Stimulated activated naive CD4-positive, alpha-beta T cell (primary cell): ENCODE measurements at places on chromosomes 4 and X.

DNA sequence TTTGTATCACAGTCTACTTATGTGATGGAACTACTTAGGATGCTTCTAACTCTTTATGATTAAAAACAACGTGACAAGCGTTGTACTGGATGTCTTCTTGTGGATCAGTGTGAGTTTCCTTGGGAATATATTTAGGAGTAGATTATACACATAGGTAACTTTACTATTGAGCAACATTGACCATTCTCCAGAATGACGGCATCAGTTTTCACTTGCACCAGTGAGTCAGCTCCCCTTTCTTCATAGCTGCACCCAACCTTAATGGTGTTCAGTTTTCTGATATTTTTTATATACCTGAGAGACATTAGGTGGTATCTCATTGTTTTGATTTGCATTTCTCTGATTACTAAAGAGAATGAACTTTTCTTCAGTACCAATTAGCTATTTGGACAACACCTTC is 343.9 kb downstream of the ADGRL3 start:
- no peak for DNase-seq

DNA sequence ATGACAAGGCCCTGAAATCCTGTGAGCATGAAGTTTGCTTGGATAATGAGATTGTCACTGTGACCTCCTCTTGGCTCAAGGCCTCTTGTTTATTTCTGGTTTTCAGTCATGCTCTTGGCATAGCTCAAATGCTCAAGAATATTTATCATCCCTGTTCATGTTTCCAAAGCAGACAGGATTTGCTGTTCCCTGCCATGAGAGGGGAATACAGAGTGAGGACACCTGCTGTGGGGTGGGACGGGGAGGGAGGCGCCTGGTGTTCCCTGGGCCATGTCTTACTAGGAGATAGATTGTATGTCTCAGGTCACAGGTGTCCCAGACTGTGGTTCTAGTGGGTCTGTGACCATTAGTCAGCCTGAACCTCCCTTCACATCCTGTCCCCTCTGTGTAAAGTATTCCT is 34.9 kb upstream of the SH3RF1 start:
- DNase-seq, result no peak

- DNase-seq, result no peak
Observed at GRCh38 chr4:118224243-118224829, 128.5 kb downstream of the PRSS12 start.

GRCh38 chr4:32748498-32748897 is 2028.3 kb downstream of the PCDH7 start:
- no peak for DNase-seq

DNA sequence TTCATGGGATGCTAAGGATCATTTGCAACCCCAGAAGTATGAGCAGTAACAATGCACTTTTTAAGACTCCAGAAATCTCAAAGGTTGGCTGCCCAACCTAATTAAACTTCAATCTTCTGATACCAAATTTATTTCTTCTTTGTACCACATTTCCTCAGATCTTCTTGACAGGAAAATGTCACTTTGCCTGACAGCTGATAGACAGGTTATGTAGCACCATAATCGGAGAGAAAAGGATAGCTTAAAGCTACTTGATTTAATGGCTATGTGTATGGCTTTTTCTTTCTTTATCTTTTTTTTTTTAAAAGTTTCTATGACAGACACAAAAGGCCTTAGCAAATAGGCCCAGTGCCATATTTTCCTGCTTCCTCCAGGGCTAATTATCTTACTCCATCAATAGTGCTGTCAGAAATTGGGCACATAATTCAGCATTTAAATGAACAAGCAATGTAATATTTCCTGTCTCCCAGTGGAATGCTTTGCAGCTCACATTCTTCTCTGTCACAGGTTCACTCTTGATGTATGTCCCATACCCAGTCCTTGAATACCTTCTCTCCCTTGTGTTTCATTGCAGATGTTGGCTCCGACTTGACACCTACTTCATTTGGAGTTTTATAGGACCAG is 795.7 kb downstream of the ADGRL3 start:
- DNase-seq, result no peak

GRCh38 chrX:43975796-43976195 is 2.6 kb upstream of the NDP start:
- DNase-seq, result no peak

- DNase-seq, result no peak
Observed at GRCh38 chr4:168629566-168629965, 132.7 kb downstream of the PALLD start.

DNA sequence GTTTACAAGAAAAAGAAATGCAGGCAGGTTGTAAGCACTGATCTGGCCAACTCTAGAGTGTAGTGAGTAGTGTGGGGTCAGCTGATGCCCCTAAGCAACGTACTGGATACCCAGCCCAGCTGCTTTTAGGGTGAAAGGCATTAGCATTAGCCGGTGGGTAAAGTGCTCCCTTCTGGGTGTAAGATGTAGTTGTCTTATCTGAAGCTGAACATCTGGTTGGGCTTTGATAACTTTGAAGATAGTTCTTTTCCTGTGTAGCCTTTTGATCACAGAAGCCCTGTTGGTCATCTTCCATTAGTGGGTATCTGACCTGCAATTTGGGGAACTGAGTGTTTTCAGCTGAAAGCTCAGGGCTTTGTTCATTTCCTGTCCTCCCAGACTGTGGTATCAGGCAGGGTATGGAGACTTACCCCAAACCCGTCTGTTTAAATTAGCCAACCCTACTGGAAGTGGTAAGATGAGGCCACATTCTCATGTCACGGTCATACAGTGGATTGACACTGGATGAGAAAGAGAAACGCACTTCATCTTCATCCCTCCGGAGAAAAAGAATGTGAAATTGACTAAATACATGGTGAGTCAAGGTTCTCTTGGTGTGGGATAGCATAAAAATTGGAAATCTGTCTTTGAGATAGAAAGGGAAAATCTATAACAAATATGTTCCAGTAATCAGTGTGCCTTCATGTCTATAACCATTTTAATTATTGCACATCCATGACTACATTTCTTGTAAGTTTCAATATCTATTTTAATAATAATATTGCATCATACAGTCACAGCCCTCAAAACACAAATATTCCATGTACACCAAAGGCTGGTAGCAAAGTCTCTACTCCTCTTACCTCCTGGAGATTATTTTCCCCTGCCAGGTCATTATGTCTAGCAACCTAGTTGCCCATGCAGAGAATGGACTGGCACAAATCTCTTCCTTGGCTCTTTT is 8.7 kb downstream of the RHOH start:
- DNase-seq, result no peak

GRCh38 chr4:163681208-163681821 is 186.8 kb downstream of the TMA16 start:
- DNase-seq, result no peak

DNA sequence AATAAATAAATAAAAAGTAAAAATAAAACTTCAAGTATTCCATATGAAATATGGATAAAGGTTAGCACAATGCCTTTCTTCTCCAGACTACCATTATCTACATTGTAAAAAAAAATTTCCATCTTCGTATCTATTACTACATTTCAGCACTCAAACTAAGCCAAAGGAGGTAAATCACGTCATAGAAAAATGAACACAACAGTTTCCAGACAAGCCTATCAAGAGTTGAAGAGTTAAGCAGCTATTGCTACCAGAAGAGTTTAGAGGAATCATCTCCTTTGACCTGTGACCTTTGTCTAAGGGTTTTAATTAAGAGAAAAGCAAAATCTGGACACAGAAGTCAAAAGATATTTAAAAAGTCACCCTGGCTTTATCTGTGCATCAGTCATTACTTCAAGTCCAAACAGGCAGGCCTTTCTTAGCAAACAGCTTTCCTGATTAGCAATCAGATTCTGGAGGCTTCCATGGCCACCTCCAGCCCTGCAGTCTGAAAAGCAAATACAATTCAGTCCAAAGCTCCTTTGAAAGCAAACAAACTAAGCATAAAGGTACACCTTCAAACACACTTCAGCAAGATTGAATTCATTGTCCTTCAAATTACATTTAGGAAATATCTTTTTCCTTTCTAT is 82.2 kb downstream of the APBB2 start:
- DNase-seq, result no peak

- no peak for DNase-seq
Observed at GRCh38 chrX:52988985-52989917, 30.9 kb upstream of the FAM156A start.

GRCh38 chr4:98406819-98407218 is 145.6 kb downstream of the RAP1GDS1 start:
- DNase-seq, result no peak

DNA sequence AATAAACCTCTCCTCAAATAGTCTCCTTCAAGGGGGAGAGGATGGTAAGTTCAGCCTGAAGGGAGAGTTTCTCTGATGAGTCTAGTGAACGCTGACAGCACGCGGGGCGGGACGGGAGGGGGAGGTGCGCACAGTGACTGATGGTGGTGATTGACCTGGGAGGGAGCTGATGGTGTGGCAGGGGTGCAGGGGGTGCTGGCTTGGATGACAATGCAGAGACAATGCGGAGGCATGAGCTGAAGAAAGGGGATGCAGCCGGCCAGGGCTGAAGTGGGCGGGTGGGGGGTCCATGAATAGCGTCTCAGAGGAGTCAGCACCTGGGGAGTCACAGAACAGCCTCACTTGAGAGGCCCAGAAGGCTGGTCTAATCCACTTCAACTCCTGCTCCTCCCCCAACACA is 142.5 kb upstream of the PJA1 start:
- DNase-seq, result no peak

- no peak for DNase-seq
Observed at GRCh38 chr4:46385946-46386345, 4.0 kb downstream of the GABRA2 start.

- no peak for DNase-seq
Observed at GRCh38 chrX:150607201-150607600, 38.8 kb downstream of the MTM1 start.

GRCh38 chr4:87819281-87819919 is 13.4 kb upstream of the MEPE start:
- DNase-seq, result no peak

DNA sequence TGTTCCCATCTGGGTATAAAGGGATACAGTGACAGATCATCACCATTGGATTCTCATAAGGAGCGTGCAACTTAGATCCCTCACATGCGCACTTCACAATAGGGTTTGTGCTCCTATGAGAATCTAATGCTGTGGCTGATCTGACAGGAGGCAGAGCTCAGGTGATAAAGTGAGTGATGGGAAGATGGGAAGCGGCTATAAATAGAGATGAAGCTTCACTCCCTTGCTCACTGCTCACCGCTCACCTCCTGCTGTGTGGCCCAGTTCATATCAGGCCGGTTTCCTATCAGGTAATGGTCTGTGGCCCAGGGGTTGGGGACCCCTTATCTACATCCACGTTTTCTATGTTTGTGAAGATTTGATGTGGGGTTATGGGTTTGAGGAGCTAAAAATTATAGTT is 43.7 kb downstream of the FAT4 start:
- no peak for DNase-seq

- DNase-seq, result no peak
Observed at GRCh38 chr4:53055274-53055673, 193.2 kb downstream of the RASL11B start.

DNA sequence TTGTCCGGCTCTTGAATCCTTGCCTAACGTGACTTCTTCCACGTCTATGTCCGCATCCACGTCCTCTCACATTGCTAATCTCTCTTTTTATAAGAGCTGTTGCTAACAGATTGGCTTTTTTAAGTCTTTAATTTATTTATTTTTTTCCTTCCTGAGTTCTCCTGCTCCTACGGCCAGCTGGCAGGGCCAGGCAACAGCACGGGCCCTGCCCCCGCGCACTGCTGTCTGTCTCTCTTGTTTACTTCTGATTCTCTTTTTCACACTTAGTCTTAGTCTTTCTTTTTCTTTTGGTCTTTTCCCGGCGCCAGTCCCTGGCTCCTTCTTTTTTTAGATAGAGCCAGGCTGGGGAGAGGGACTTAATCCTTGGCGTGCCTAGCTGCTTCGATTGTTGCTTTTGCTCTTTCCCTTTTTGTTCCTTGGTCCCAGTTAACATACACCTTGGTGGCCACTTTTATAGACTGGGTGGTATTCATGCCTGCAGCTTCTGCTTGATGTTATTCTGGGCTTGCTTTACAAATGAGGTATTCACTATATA is 53.2 kb upstream of the RBMX start:
- DNase-seq, result no peak

DNA sequence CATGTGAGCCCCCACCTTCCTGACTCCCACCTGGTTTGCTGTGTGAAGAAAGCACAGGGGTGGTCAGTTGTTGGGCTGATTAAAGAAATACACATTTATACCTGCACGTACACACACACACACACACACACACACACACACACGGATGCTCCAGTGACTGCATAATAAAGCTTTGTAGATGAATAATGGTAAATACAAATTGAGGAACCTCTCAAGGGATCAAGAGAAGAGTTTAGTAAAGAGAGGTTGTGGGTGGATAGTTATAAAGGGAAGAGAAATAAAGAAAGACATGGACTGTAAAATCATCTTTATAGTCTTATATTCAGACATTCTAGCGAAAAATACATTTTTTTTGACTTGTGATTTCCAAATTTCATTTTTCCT is 144.1 kb downstream of the MGST2 start:
- no peak for DNase-seq

- no peak for DNase-seq
Observed at GRCh38 chr4:134027931-134028330, 173.7 kb downstream of the PABPC4L start.

DNA sequence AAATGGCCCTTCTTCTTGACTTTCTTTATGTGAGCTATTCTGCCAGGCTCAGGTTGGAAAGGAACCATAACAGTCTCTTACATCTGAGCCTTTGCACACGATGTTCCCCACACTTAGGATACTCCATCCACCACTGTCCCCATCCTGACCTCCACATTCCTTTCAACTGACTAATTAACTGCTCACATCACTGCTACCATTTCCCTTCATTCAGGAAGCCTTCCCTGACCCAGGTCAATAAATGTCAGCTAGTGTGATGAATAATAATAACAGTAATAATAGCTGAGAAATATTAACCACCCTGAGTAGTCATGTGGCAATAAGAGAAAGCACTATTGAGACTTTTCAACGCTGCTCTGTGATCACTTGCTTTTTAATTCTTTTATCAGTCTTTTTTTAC is 291.7 kb downstream of the KCNIP4 start:
- DNase-seq, result no peak

DNA sequence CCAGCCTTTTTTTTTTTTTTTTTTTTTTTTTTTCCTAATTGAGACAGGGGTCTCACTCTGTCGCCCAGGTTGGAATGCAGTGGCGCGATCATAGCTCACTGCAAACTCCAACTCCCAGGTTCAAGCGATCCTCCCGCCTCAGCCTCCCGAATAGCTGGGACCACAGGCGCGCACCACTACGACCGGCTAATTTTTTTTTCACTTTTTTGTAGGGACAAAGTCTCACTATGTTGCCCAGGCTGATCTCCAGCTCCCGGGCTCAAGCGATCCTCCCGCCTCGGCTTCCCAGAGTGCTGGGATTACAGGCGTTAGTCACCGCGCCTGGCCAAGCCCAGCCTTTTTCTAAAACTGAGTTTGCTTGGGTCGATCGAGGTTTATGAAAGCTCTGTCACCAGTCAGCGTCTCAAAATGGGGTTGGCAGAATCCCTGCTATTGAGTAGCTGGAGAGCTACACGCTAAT is 1.3 kb upstream of the OTUD5 start:
- peak; percentile 2 for DNase-seq

- DNase-seq, result no peak
Observed at GRCh38 chr4:1496116-1496642, 89.9 kb upstream of the NKX1-1 start.
